Stimulated activated CD4-positive, alpha-beta T cell treated with anti-CD3 and anti-CD28 coated beads, TNF-alpha, amount 100 ng/mL, for 4 hours (primary cell): ENCODE measurements at places on chromosomes 4 and X.

DNA sequence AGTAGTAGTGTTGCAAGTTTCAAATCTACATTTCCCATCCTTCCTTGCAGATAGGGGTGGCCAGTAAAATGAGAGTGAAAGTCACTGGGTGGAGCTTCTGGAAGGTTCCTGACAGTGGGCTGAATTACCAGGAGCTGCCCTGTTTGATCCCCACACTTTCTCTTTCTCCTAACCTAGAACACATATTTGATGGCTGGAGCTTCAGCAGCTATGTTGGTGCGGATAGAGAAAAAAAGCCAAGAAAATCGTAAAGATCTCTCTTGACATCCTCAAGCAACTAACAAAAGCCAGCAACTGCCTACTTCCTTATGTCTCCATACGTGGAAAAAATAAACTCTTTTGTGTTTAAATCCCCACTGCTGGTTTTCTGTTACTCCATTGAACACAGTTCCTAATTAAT is 32.2 kb downstream of the ZNF275 start:
- no peak for DNase-seq

GRCh38 chr4:4426511-4427120 is 39.7 kb downstream of the NSG1 start:
- DNase-seq: no peak

DNA sequence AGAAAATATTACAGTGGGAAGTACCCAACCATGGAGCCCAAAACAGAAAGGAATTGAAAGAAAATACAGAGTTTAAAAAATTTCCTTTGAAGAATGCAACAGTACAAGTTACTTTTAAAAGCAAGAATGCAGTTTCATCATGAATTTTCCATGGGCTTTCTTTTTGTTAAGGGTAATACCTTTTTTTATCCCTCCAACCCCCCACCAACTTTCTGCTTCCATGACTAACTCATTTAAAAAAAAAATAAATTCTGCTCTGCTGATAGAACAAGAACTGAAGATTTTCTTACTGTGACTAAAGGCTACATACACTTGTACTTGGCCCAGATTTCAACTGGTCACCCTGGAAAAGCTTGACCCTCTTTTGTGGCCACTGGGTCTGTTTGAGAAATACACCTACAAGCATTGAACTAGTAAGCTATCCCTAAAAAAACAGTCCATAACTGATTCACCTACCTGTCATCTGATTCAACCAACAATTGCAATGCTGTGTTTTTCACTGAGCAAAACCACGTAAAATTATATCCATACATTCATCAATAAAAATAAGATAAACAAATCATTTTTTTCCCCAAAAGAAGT is 214.2 kb downstream of the NSUN7 start:
- DNase-seq: no peak

DNA sequence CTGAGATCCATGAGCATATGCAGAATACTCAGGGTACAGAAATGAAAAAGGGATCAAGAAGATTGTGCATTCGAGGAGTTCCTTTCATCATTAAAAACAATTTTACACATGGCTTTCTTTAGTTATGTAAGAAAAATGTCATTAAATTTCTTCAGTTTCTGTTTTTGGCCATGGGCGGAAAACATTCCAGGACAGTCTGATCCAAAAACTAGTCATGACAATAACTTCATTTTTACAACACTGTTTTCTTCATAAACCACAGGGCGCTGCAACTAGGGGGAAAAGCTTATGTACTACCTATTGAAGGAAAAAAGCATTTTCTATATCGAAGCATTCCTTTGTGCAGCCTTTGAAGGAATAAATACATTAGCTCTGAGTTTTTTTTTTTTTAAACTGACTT is 28.2 kb downstream of the IL13RA1 start:
- no peak for DNase-seq

DNA sequence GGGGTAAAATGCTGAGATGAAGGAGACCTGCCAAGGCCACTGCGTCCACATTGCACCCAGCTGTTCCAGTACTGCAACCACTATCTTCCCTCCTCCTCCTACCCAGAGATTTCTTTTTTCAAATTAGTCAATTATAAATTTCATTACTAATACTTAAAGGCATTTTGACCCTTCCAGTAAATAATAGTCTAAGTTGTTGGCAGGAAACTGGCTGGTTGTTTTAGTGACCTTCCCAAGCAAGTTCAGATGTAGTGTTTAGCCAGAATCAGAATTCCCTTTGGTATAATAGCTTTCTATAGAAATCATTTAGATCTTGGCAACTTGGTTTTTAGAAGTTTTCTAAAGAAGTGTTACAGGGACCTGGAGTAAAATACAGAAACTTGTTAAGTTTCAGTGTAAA is 66.0 kb downstream of the AASDH start:
- no peak for DNase-seq

GRCh38 chrX:100447655-100448397 is 37.8 kb upstream of the PCDH19 start:
- no peak for DNase-seq

GRCh38 chr4:188023682-188024081 is 28.1 kb downstream of the ZFP42 start:
- DNase-seq: no peak

DNA sequence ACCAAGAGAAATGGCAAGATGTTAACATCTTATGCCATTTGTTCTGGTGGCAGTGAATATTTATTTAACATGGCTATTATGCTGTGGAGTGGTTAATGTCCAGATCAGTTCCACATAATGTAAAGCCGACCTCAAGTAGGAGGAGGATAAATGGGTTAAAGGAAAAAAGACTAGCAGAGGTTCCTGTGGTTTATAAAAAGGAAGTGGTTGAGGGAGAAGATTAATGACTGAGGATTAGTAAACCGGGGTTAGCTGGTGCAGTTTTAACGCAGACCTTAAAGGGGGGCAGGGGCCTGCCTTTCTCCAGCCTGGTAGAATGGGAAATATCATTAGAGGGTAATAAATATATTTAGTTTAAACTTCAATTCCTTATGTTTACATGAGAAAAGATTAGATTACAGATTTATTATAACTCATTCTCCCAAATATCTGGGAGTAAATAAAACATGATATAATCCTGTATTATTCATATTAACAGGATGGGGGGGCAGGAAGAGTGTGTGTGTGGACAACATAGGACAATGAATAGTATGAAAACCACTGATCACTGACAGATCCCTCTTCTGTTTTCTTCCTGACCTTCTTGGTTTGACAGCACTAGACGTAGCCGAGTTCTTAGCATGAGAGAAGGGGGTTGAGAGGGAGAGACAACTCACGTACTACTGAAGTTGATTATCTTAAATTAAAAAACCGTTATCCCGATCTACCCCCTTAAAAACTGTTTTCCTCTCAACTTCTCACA is 124.1 kb upstream of the LIMCH1 start:
- no peak for DNase-seq

GRCh38 chr4:789571-790465 is 36.1 kb downstream of the CPLX1 start:
- DNase-seq: no peak
